ENCODE measurements at places on chromosomes 2 and 18.

- DNase-seq = no peak
Measured at GRCh38 chr2:147133286-147133908, 711.4 kb upstream of the ACVR2A start.

DNA sequence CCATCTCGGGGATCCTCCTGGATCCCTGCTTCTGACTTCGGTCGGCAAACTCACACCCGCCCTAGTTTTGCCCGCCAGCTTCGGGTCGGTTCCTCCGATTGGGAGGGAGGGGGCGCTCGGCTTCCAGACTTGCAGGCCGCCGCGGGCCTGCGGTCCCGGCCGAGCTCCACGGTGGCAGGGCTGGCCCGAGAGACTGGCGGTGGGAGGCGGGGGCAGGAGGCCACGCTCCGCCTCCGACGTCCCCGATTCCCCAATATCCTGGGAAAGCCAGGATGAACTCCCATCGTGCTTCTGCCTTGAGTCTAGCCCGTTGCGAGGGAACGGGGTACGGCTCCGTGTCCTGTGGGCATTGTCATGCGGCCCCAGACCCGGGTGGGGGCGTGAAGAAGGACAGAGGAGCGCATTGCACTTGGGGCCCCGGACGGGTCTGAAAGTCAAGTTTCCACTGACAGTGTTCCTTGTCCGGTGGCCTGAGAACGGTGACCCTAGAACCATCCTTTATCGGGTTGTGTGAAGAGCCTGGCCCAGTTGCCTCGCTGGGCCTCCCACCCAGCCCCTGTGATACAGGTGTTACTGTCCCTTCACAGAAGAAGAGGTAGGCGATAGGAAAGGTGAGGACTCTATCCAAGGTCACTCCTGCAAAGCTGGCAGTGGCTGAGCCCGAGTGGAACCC, 2.4 kb upstream of the INHBB start:
- DNase-seq = peak; percentile 33

- no peak for DNase-seq
Measured at GRCh38 chr2:34534761-34535160, 935.7 kb upstream of the FAM98A start.

GRCh38 chr2:109128616-109129355, at the start of gene SH3RF3:
Gene SH3RF3, plus strand, starts transcription at chr2:109129205.
- DNase-seq = no peak

DNA sequence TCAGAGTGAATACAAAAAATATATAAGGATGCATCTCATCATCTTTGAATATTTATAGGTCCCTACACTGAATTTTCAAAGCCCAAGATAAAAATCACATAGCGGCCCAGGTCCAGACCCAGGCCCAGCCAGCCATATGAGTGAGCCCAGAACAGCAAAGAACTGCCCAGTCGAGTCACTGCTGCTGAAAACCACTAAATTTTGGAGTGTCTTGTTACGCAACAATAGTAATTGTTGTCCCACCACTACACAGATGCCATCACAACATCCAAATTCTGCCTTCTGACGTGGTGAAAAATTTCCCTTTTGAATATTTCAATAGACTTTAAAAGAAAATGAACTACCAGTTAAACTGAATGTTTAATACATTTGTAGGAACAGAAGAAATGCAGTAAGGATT, 5.7 kb downstream of the C18orf32 start:
- DNase-seq = no peak

DNA sequence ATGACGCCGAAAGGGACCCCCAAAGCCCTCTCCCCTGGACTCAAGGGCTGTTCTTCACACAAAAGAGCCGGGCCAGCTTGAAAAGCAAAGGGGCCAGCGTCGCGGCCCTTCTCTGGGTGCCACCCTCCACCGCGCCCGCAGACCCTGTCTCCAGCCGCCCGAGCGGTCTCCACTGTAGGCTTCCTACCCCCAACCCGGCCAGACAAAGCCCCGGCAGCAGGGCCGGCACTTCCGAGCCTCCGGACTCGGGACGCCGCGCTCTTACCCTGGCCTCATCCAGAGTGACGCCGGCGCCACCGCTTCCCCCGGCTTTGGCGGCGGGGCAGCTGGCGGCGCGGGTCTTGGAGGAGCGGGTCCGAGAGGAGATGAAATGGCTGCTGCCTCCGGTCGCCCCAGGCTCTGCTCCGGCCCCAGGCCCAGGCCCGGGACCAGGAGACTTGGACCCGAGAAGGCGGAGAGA, 603 bp downstream of the ATAD2B start:
- DNase-seq = peak; percentile 21

GRCh38 chr2:54899576-54900200, 150.6 kb downstream of the RTN4 start:
- DNase-seq = no peak

GRCh38 chr2:53442783-53443182, 324.8 kb upstream of the CHAC2 start:
- no peak for DNase-seq

- no peak for DNase-seq
Measured at GRCh38 chr2:181330286-181330685, 126.9 kb upstream of the ITGA4 start.

DNA sequence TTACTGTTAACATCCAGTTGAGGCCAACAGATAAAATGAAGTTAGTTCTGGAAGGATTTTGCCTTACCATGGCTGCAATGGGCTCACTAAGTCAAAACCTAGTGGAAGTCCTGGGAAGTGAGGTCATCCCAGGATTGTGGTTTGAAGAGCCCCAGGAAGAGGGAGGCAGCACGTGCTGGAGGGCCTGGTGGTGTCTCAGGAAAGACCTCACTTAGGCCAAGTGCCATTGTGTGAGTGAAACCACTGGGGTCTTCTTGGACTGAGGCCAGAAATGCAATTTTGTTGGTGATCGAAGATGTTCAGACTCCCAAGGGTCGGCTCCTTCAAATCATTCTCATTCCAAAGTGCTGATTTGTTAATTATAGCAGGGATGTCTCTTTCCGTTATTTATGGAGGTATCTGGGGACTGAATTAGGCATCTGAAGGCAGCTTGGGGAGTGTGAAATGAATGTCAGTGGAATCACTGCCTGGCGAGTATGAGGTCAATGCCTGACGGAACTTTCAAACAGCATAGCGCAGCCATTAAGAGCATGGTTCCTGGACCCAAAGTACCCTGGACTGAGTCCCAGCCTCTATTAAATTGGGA, 60.0 kb downstream of the IL1R2 start:
- DNase-seq = no peak

DNA sequence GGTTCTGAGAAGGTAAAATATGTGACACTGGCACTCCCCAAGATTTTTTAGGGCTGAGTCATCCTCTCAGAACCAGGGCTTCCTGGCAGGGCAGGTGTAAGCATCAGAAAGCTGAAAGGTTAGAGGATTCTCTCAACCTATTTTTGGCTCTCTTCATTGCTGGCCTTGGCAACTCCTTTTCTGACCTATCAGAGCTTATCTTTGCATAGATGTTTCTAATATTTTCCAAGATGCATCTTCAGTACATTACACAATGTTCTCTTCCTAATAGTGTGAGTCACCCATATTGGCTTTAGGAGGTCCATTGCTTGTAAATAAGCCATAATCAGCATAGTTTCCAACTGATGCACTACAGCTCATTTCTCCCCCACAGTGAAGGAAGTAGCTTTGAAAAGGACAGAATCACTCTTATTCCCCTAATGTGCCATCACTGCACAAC, 2008.4 kb upstream of the PIK3C3 start:
- DNase-seq = no peak
